ENCODE measurements at places on chromosomes 16 and 17.

DNA sequence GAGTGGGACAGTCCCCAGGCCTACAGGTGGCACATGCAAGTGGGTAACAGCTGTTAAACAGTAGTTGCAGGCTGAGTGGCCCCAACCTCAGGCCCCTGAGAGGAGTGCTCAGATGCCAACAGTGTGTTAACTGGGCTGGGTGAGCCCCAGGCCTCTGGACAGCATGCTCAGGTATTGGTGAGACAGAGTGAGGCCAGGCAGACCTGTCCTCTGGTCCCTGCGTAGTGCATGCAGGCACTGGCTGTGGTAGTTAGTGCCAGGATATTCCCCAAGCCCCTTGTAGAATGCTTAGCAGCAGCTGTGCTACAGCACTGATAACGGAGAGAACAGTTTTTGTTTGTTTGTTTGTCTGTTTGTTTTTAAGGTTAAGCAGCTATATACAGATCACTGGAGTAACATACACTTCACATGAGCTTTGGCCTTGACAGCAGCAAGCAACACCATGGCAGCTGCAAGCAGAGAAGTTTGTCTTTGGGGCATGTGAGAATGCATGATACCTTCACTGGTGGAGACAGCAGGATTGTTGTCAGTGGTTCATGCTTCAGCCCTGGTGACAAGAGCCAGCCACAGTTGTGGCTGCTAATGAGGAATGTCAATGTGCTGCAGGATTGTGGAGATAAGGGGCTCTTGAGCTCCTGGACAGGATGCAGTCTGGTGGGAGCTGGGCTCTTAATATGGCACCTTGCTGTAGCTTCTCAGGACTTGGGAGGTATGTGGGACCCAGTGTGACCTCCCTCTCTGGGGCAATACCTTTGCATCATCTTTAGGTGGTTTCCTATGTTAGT, 614.4 kb downstream of the CDH11 start:
- no peak for DNase-seq

- DNase-seq = no peak
These were observed 57.4 kb downstream of the PIPOX start for GRCh38 chr17:29100296-29100695.

- DNase-seq = no peak
These were observed at the start of gene HIGD1B for GRCh38 chr17:44847586-44847985. Gene HIGD1B, plus strand, starts transcription at chr17:44847883. Its CDS starts 270 bp downstream, at chr17:44848153.

- DNase-seq = no peak
These were observed 33.2 kb upstream of the USP7 start for GRCh38 chr16:8996891-8997290.

- DNase-seq = no peak
These were observed 5.2 kb upstream of the SPATA2L start for GRCh38 chr16:89706518-89707260.

DNA sequence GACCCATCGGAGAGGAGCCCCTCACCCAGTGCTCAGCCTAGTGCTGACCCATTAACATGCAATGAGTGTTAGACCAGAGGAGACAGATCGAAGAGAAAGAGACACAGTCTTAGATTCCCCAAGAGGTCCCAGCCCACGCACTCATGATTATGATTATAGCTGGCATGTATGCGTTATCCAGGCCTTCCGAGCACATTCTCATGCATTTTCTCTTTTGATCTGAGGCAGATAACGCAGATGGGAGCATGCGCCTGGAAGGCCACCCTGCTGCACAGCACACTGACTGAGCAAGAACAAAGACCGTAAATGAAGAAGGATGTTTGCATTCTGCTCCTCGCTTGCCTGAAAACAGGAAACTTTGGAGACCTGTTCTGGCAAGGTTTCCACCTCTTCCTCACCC, 232.7 kb downstream of the SOX9 start:
- no peak for DNase-seq

GRCh38 chr17:7388856-7389255, 5.5 kb downstream of the PLSCR3 start:
- DNase-seq = no peak

- DNase-seq = no peak
These were observed 16.0 kb downstream of the MYO15A start for GRCh38 chr17:18124345-18125126.

GRCh38 chr16:89363621-89364393, 126.6 kb downstream of the ANKRD11 start:
- DNase-seq = no peak

- no peak for DNase-seq
These were observed 66.4 kb downstream of the BANP start for GRCh38 chr16:88017587-88018101.

Measured in naive thymus-derived CD8-positive, alpha-beta T cell (primary cell).